ENCODE measurements at places on chromosomes 3 and 15. TPM values are rescaled to one million over a fixed set of nuclear protein-coding genes. Genes with fewer than 3 reads are reported as not detected.

DNA sequence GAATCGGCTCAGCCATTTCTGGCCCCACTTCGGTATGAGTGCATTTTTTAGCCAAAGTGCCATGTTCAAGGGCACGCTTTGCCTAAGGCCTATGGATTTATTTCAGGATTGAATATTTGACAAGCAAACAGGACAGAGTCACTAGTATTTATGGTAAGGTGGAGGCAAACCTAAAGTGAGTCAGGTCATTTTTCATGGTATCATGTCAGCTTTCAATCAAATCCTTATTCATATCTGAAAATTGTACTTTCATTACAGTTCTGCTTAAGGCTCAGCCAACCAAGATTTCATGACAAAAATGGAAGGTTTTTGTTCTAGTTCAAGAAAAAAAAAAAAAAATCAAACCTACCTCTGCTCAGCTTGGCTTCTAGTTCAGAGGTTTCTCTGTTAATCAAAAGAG is 30.5 kb upstream of the ICE2 start:
- DNase-seq: no peak

Gene TGM5
- not detected for total RNA-seq

DNA sequence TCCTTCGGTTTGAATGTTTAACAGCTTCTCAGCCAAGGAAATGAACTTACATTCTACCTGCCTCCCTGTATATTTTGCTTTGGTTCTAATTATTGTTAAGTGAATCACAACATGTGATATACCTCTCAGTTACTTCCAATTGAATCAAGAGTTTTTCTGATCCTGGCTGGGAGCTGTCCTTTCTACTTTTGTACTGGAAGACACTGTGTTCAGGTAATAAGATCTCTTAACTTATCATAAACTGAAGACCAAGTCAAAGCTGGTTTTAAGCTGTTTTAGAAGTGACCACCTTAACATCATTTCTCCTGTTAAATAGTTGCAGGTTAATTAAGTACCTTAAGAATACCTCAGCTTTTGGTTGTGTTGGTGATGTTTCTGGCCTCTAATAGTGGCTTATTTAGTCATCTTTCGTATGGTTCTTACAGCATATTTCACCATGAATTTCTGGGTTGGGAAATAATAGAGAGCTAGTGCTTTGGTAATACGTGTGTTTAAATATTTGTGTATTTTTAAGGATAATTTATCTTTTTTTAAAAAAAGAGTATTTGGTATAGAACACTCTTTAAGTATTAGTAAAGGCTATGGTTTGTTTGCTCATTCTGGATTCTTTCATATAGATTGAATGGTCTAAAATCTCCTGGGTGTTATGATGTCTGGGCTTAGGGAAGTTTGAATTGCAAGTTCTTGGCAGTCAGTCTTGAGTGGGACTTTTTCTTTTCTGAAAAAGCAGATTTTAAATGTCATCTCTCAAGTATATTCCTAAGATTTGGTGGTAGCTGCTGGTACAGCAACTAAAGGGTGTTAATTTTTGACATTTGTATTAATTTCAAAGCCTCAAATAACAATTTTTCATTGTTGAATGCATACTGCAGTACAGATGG is 1.6 kb downstream of the RAB8B start:
- DNase-seq: no peak

DNA sequence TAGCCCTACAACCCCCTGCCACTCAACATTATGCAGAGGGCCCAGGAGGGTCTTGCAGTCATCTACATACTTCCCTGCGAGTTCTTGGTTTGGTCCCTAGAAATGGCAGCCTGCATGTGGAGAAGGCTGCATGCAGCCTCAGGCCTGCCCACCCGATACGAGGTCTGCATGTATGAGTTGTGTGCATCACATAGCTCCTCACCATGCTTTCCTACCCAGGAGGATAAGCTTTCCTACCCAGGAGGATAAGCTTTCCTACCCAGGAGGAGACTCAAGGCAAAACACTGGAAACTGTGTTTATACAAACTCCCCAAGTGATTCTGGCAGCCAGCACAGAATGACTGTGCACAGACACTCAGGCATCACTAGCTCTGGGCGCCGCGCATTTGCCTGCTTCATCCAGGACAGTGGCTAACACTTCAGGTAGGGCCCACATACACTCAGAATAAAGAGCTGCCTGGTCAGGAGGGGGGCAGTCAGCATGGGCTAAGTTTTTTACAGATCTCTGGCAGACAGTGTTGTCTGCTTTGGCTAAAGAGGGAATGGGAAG is 187.7 kb downstream of the THSD4 start:
- no peak for DNase-seq

- no peak for DNase-seq
Measured at GRCh38 chr3:153084431-153084830, 77.6 kb upstream of the RAP2B start.

GRCh38 chr3:157922614-157923013 is 183.6 kb downstream of the SHOX2 start:
- DNase-seq: no peak

Gene CD80
- total RNA-seq: 0.41 TPM

- no peak for DNase-seq
Measured at GRCh38 chr15:28085489-28086174, 13.5 kb downstream of the OCA2 start.

GRCh38 chr3:25433106-25433505 is 5.0 kb downstream of the RARB start:
- no peak for DNase-seq

DNA sequence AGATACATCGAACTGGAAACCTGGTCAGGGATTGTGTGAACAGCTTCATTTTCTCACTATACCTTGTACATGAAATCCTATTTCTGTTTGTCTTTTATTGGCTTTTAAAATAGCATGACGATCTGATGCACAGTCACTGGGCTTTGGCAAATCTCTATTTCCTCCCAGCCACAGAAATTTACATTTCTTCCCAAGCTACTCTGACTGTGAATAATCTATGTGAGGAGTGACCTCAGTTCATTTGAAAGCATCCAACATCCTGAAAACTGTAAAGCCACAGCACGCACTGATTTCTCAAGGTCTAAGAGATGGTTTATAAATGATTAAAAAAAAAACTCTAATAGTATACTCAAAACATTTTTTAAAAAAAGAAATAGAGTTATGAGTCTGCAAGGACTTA is 450.3 kb downstream of the IL5RA start:
- DNase-seq: no peak

GRCh38 chr15:88230823-88231222 is 25.7 kb downstream of the NTRK3 start:
- DNase-seq: no peak

GRCh38 chr15:40264321-40265153 is 18.3 kb downstream of the ANKRD63 start:
- DNase-seq: no peak

- DNase-seq: peak; percentile 69
Measured at GRCh38 chr15:66294157-66294931, 976 bp downstream of the DIS3L start.

DNA sequence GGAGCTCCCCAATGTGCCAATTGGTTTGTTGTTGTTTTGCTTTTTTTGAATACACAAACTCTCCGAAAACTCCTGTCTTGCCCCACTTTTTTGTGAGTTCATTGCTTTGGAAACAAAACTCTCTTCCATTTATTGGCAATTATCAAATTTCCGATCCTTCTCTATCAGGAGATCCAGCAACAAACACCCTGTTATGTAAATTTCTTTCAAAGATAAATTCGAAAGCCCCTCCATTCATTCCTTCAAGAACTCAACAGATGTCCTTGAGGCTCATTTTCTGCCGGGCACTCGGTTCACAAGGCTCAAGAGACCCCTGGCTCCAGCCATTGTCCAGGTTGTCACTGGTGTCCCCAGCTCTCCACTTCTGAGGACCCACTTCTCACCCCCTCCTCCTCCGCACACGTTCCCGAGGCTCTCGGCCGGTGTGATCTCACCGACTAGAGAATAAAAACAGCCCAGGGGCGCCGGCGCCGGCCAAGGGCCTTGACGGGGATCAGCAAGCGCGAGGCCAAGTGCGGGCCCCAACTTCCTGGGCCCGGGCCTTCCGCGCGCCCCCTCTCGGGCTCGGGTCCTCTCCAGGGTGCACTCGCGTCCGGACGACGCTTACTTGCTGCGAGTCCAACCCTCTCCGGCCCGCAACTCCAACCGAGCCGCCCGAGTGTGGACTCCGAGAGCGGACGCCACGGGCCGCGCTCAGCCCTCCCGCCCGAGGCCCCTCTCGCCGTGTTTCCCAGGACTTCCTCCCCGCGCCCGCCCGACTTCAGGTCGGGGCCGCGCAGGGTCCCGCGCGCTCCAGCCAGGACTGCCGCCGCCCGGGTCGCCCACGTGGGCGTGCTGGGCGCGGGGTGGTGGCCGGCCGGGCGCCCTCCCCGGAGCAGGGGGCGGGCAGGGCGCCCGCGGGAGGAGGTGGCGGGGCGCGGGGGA is 533 bp upstream of the SMAD3 start:
- DNase-seq: peak; percentile 82

GRCh38 chr15:76823890-76824289 is 81.2 kb downstream of the SCAPER start:
- DNase-seq: no peak

Gene RNU5B-1
- total RNA-seq: 15.9 TPM

GRCh38 chr15:38474155-38474757 is 20.3 kb downstream of the FAM98B start:
- DNase-seq: no peak

GRCh38 chr15:97652700-97653167 is 307.8 kb upstream of the ARRDC4 start:
- DNase-seq: peak; percentile 45

- no peak for DNase-seq
Measured at GRCh38 chr3:77091809-77092208, 51.9 kb downstream of the ROBO2 start.

DNA sequence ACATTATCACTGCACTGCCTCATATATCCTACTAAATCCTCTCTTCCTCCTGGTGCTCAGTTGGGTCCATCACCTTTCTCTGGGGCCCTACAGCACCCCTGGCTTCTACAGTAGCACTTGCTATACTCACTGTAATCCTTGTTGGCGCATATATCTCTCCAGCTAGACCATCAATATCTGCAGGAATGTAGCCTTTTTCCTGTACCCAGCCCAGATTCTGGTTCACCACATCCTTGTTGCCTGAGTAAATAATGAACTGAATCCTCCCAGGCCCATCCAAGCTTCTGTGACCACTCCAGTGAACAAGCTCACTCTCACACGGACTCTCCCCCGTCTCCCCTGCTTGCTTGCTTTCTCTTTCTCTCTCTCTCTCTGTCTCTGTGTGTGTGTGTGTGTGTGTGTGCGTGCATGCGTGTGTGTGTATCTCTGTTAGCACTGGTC is 62.5 kb upstream of the LIPC start:
- DNase-seq: no peak

- DNase-seq: no peak
Measured at GRCh38 chr3:172464306-172464705, 16.1 kb upstream of the GHSR start.

Gene TMC3
- not detected for total RNA-seq
